Stimulated activated CD4-positive, alpha-beta T cell treated with anti-CD3 and anti-CD28 coated beads, Interleukin-2, amount 100 ng/mL, for 4 hours (primary cell): ENCODE measurements at places on chromosomes 5 and 9.

DNA sequence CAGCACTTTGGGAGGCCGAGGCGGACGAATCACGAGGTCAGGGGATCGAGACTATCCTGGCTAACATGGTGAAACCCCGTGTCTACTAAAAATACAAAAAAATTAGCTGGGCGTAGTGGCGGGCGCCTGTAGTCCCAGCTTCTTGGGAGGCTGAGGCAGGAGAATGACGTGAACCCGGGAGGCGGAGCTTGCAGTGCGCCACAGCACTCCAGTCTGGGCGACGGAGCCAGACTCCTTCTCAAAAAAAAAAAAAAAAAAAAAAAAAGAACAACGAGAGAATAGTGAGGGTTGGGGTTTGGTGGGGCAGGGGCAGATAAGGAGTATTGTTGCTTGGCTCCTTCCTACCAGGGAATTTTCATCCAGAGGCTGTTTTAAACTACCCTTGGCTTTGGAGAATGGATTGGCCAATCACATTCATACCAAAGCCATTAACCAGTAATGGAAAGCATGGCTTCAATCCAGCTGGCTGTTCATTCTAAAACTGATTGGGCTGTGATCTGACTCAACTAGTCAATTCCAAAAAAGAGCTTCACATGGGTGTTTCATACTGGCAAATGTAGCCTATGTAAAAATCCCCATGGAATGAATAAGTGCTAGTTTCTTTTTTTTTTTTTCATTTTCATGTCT lies 64.4 kb downstream of the PLCXD3 start:
- no peak for DNase-seq

GRCh38 chr5:58231041-58231440 lies 228.8 kb downstream of the PLK2 start:
- DNase-seq: no peak

- DNase-seq: no peak
Measured at GRCh38 chr5:125113328-125113727, 366.9 kb upstream of the ZNF608 start.

DNA sequence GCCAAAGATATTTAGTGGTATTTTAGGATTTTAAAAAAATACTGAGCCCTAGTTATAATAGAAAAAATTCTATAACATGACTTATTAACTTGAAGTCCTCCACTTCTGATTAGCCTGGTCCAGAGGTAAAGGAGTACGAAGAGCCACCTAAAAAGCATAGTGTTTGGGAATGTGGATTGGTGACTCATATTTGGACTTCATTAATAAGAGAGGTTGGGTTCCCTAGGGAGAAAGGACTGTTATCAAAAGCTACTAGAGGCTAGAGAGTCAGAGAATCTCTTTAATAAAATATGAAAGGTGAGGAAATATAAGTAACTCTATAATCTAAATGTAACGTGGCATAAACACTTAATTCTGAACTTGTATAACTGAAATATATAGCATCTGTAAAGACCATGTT lies 180.7 kb upstream of the TARS1 start:
- DNase-seq: no peak

GRCh38 chr9:137673886-137674285 lies 55.1 kb downstream of the EHMT1 start:
- no peak for DNase-seq

DNA sequence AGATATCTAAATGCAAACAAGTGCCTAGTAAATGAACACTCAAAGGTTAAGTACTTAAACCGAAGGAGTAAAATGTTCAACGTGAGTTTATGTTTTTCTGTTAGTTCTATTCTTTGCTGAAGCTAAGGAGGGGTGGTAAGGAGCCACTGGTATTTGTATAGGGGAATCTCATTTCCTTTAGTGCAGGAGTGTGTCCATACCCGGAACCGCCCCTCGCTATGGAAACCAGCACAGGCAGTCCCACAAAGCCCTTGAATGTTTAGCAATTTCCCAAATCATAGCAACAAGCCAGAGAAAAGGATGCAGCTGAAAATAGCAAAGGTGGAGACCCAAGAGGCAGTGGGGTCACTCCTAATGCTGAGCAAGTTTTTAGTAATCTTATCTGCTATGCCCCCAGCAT lies 78.8 kb upstream of the STK32A start:
- DNase-seq: no peak

DNA sequence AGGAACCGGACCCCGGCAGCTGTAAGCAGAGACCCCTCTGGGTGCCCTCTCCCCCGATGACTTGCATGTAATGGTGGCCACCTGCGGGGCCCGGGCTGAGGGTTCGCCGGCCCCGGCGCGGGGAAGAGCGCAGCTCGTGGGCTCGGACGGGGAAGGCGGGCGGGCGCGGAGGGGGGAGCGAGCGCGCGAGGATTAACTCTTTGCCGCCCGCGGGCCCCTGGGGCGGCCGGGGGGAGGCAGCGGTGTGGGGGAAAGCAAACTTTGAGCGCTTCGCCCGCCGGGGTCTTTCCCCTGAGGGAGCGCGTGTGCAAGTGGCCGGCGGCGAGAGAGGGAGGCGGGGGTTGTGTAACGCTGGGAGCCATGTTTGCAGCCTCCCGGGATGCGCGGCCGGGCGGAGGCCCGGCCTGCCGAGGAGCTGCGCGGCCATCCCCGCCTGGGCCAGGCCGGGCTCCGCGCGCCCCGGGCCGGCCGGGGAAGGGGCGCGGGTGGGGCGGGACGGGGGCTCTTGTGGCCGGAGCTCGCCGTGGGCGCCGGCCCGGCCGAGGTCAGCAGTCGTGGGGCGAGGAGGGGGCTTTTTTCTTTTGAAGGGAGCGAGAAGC lies 547 bp downstream of the ANP32B start:
- peak; percentile 49 for DNase-seq

- no peak for DNase-seq
Measured at GRCh38 chr5:179138568-179138925, 78.4 kb downstream of the ZNF354C start.
